ENCODE measurements at places on chromosomes 3 and 15.

DNA sequence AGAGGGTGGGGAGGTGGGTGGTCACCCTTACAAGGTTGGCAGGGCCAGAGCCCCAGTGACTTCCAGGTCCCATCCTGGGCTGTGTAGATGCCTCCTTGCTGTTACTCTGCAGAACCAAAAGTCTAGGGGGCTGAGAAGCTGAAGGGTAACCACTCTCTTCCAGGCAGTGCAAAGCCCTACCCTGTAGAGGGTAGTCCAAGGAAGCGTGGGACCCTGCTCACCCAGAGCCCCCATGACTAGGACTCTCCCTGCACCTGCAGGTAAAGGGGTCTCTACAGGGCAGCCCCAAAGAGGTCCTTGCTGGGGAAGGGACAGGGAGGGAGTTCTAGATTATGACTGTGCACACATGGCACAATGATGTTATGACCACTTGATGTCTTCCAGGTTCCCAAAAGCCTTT, 14.2 kb downstream of the GHRL start:
- DNase-seq: no peak

DNA sequence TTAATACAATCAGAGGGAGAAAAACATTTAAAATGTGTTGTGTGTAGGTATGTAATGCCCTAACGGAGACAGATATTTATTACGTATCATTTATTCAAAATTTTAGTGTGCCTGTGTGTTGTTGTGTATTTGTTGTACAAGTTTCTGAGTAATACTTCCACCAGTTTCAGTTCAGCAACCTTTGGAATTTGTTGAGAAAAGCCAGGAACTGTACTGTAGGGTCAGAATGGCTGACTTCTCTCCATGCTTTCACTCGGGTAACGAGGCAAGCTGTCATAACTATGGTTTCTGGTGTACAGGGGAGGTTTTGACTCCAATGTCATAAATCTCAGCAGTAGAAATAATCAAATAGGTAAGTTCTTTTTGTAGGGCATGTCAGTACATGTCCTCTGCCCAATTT, 23.8 kb upstream of the CNTN6 start:
- DNase-seq: no peak

GRCh38 chr15:42182961-42183360, 25.1 kb downstream of the VPS39 start:
- no peak for DNase-seq

DNA sequence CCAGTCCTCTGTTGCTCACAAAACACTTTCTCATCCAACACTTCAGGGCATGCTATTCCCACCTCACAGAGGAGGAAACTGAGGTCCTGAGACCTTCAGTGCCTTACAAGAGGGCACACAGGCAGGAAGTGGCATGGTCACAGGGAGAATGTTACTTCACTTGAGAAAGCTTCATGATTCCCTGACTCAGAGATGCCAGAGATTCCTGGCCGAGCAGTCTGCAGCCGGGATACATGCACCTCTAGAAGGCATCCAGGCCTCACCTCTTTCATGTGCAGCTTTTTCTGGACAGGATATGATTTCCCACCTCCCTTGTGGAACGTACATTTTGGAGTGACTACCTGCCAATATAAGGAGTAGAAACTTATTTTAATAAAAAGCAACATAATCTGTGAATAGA, 2.8 kb upstream of the SST start:
- DNase-seq: no peak

GRCh38 chr3:10192953-10193691, 28.4 kb downstream of the IRAK2 start:
- no peak for DNase-seq

GRCh38 chr3:66136597-66136996, 84.2 kb upstream of the SLC25A26 start:
- no peak for DNase-seq

GRCh38 chr3:73298243-73299183, 237.1 kb downstream of the EBLN2 start:
- no peak for DNase-seq

GRCh38 chr3:54970895-54971294, 43.0 kb upstream of the LRTM1 start:
- no peak for DNase-seq

DNA sequence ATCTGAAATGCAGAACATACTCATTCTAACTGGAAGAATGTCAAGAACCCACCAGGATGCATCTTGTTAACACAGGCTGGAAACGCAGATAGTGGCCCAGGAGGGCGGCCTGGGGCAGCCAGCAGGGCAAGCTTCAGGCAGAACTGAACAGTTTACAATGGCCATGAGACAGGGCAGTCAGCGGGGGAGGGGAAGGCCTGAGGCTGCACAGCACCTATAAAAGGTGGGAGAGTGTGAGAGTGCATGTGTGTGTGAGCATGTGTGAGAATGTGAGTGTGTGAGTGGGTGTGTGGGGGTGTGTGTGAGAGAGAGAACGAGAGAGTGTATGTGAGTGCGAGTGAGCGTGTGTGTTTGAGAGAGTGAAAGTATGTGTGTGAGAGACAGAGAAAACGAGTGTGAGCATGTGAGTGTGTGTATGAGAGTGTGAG, 26.8 kb upstream of the SLCO2A1 start:
- no peak for DNase-seq

DNA sequence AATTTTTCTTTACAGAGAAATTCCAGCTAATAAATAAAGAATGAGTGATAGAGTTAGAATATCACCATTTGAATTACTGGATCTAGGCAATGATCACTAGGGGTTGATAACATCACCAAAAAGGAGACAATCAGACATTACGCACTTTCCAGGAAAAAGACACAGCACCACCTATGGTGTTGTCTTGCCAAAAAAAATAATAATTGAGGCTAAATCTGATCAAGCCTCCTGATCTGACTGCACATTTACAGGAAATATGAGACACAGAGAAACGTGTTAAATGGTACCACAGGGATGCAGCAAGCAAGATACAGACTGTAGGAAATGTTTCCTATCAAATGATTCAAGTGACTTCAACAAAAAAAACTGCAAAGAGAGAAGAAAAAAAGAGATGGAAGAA, 92.8 kb downstream of the EOMES start:
- no peak for DNase-seq

GRCh38 chr15:41606997-41607396, 48.0 kb downstream of the TYRO3 start:
- no peak for DNase-seq

DNA sequence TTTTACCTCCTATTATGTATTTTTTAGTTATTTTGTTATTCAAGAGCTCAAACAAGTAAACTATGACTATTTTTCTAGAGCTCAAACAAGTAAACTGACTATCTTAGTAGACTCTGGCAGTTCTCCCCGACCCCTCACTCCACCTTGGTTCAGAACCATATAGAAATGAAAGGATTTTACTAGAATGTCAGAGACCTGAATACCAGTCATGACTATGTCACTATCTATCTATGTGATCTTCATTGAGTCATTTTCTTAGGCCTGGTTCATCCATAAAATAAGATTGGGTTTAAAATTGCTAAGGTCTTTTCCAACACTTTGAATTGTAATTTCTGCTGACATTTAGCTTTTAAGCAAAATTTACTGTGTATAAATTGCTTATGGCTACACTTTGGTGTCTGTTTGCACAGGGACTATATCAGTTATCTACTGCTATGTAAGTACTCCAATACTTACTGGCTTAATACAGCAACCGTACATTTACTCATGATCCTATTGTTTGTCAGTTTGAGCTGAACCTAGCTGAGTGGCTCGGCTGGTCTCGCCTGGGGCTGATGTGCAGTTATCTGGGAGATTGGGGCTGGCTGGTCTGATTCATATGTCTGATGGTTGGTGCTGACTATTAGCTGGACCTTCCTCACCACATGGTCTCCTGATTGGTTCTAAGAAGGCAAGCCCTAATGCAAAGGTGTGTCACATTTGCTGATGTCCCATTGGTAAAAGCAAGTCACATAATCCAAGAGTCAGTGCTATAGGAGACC, 37.0 kb downstream of the RASA2 start:
- DNase-seq: no peak

DNA sequence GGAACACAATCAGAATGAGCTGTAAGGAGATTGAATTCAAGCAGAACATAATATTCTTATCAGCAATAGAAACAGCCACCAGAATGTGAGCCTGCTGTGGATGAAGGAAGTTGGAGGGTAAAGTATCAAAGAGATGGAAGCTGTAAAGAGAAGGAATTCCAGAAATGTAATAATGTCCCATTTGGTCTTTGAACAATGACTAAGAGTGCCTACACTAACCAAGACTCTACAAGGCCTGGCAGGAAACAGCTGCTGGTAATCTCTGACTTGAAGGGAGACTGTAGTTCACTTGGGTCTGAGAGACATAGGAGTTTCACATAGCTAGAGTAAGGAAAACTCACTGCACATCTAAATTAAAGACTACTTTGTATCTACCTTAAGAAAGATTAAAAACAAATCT, 1176.0 kb upstream of the ALCAM start:
- DNase-seq: no peak

DNA sequence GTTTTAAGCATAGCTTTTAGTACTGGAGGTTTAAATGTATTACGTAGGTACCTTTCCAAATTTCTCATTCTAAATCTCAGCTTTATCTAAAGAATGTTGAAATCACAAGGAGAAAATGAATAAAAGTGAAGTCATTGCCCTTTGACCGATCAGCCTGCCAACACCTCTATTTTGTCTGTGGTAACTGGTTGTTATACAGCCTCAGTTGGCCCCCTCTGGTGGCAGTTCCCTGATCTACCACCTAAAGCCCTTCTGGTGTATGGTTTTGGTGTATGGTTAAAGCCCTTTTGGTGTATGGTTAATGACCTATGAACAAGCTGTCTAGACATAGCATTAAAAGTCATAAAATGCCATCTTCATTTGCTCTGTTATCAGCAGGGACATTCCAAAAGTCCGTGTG, 378.2 kb upstream of the AZI2 start:
- no peak for DNase-seq

DNA sequence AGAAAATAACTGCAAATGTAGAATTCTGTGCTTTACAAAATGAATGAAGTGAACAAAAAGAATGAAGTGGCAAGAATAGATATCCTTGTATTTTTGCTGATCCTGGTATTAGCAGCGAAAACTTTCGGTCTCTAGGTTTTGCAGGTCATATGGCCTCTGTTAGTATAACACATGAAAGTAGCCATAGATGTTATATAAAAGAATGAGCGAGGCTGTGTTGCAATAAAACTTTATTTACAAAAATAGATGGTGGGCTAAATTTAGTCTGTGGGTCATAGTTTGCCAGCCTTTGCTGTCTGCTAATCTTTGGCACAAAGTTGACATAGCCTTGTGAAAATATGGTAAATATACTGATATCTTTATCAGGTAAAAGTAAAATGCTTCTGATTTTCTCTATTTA, 35.2 kb downstream of the SEC22A start:
- DNase-seq: no peak

DNA sequence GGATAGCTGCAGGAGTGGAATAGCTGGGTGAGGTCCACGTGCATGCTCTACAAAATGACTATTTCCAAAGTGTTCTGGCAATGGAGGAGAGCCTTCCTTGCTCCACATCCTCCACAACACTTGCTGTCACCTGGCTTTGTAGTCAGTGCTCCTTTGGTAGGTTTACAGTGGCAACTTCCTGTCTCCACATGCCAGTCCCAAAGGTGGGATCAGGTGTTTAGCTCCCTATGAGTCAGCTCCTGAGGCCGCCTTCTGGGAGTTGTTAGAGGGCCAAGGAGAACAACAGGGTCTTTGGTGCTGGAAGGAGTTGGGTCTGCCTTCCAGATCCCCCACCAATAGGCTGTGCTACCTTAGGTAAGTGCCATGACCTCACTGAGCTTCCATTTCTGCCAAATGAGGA, 15.3 kb upstream of the LIMD1 start:
- DNase-seq: no peak

GRCh38 chr3:30145281-30145680, 461.1 kb upstream of the TGFBR2 start:
- no peak for DNase-seq

DNA sequence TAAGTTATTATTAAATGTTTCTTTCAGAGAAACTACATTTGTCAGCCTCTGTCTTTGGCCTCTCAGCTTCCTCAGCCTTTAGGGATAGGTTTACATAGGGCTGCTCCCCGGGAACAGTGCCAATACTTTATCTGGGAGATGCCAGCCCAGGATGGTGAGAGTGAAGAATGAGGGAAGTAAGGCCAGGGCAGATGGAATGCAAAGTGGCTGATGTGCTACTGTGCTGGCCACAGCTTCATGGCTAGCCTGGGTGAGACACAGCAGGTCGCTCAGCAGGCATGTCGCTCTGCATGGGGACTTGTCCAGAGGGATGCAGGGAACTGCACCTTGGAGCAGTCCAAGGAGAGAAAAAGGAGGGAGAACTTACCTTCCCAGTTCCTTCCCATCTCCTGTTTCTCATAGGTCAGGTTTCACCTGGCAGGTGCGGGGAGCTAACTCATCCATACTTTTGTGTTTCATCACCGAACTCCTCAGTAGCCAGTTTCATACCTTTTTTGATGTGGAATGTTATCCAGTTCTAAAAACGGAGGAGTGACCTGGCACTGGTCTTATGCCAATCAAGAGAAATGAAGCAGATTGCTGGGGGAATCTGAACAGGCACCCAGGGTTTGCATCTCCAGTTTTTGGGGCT, 30.9 kb upstream of the C15orf39 start:
- DNase-seq: no peak

- no peak for DNase-seq
Measured at GRCh38 chr3:13706886-13707285, 158.0 kb downstream of the FBLN2 start.

- DNase-seq: no peak
Measured at GRCh38 chr3:36615861-36616260, 148.5 kb downstream of the DCLK3 start.

GRCh38 chr3:182323126-182323700, 470.1 kb upstream of the ATP11B start:
- no peak for DNase-seq

DNA sequence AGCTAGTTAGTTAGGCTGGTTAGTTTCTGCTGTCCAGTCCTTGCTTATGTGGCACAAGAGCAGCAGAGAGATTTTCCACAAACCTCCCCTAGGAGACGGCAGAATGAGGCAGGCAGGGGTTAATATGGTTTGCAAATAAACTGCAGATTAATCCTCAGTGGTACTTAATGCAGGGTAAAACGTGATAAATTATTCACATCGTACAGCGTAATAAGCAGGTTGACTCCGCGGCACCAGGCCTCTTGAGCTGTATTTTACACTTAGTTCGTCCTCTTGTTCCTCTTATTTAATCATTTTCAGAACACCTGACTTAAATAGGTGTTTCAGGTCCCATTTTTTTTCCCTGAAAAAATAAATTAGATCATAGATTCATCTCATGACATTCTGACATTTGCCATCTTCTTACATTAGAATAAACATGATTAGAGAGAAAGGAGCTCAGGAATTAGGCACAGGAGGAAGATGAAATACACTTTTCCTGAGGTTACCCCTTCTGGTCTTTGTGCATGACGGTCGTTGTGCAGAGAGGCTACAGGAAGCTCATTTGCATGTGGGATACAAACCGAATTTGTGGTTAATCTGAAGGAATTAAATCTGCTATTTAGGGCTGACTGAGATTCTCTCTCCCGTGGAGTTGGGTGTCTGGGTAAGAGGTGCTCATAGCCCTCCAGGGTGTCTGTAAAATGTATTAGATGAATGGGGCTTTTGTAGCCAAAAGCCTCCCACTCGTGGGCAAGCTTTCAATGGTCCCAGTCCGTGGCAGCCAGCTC, 27.1 kb upstream of the VPS8 start:
- DNase-seq: no peak
